T-helper 22 cell (primary cell): ENCODE measurements at places on chromosomes 13 and 19.

DNA sequence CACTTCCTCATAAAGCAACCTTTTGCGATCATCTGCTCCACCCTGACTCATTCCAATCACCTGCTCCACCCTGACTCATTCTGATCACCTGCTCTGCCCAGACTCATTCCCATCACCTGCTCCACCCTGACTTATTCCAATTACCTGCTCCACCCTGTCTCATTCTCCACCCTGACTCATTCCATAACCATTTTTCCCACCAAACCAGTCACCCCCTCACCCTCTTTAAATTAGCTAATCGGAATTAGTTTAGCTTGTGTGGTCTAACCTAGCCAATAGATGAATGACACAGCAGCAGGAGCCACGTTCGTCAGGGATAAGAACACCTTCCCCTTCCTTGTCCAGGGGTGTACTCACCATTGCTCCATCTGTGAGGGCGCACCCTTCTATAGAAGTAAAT is 134.0 kb downstream of the COG6 start:
- no peak for DNase-seq

- DNase-seq: no peak
Measured at GRCh38 chr19:42560731-42561130, 32.5 kb upstream of the CEACAM1 start.

GRCh38 chr13:44498502-44498901 is 77.6 kb downstream of the TSC22D1 start:
- no peak for DNase-seq

DNA sequence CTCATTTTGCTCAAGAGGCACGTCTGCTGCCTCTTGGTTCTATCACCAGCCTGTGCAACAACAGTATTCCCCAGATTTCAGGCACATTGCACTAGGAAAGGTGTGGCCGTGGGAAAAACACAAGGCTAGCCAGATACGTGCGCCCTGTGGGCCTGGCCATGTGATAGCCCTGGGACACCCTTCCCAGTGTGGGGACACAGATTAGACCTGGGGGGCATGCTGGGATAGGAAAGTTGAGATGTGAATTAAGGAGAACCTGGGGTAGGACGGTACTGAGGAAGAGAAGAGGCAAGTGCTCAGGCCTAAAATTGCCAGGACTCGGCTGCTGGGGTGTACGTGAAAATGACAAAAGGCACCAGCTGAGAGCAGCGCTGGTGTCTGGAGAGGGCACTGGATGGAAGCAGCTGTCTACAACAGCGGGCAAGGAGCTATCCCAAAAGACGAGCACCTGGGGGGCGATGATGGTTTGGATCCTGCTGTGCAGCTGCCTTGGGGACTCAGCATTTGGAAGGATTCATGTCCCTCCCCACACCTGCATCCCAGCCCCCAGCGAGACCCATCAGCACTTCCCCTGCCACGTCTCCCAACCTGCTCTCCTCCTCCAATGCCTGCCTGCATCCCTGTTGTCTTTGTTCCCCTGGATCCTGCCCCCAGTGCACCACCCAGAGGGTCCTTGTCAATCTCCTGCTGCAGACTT is 54.3 kb downstream of the GGACT start:
- no peak for DNase-seq

- DNase-seq: no peak
Measured at GRCh38 chr19:8626842-8627241, 3.6 kb upstream of the NFILZ start.

GRCh38 chr13:36193151-36193855 is 21.1 kb downstream of the SOHLH2 start:
- DNase-seq: no peak

- DNase-seq: no peak
Measured at GRCh38 chr13:98486412-98486811, 90.5 kb downstream of the STK24 start.

DNA sequence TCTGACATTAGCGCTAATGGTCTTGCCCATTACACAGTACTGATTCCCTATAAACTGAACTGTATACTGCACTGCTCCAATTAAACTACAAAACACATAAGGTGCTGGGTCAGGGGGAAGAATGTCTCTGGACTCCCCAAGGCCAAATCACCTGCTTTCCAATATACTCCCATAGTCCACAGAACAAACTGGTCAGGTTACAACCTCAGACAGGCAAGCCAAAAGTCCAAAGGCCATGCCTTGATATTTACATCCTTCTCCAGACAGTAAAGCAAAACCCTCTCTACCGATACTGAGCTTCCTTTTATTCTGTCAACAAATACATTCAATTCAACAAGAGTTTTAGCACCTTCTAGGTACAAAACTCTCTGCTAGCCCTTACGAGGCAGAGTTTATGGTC is 8.9 kb downstream of the ZNF541 start:
- DNase-seq: no peak

GRCh38 chr13:27482983-27483382 is 32.6 kb upstream of the MTIF3 start:
- no peak for DNase-seq

- peak; percentile 58 for DNase-seq
Measured at GRCh38 chr19:9914315-9915207, 21.8 kb downstream of the OLFM2 start.

- DNase-seq: no peak
Measured at GRCh38 chr19:44280916-44281315, 21.2 kb downstream of the ZNF233 start.

GRCh38 chr13:60931858-60932546 is 483.6 kb downstream of the PCDH20 start:
- no peak for DNase-seq

DNA sequence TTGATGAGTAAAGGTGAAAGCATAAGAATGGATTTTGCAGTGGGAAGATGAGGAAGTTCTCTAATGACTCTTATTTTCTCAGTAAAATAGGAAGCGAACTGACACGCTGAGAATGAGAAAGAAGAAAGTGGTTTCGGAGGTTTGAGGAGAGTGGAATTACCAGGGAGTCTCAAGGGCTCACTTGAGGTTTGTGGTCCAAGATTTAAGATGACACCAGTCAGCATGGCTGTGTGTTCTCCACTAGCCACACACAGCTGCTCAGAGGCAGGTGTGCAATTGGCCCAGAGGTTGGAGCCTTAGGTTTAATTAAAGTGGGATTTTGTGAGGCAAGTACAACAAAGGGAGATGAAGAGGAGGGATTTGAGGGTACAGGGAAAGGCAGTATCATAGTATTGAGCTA is 99.6 kb upstream of the NBEA start:
- DNase-seq: no peak

- no peak for DNase-seq
Measured at GRCh38 chr13:42393573-42394360, 121.8 kb downstream of the AKAP11 start.

DNA sequence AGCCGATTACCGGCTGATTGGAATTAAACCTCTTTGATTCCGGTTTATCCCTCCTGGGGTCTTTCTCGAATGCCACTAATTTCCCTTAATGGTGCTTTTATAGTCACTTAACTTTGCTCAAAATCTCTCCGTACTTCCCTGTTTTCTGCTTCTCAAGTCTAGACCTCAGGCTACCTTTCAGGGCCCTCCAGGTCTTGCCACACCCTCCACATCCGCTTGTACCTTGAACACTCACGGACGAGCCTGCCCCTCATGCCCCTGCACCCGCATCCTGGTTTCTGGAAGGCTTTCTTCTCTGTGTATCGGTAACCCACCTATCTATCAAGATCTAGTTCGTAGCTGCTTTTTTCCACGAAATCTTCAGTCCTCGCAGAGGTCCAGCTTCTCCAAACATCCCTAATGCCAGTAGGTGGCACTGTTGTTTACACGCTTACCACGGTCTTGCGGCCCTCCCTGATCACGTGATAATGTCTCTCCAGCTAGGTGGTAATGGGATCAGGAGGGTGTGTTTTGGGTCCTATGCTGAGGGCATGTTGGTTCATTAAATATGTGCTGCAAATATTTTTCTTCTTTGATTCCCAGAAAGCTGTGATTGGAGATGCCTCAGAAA is 13.8 kb downstream of the ATP12A start:
- DNase-seq: peak; percentile 12

- DNase-seq: peak; percentile 69
Measured at GRCh38 chr19:42450314-42450934, 7.7 kb upstream of the CXCL17 start.

DNA sequence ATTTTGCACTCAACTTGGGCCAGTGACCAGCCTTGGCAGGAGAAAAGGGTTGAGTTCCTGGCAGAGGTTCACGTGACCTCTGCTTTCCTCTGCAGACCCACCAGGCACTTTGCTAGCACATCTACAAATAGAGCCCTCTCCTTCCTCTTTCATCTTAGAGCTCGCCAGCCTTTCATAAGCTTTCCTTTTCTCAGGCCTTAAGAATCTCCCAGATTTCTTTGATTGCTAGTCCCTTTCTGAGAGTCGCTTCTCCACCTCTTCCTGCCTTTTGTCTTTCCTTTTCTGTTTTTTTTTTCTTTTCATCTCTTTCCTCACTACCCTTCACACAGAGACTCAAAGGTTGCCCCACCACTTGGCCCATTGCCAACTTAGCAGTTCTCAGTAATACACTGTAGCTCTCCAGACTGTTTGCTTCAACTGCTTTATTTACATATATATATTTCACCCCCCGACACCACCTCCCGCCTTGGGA is 375.7 kb upstream of the SPRY2 start:
- DNase-seq: no peak

GRCh38 chr13:67023130-67023876 is 206.8 kb downstream of the PCDH9 start:
- no peak for DNase-seq

DNA sequence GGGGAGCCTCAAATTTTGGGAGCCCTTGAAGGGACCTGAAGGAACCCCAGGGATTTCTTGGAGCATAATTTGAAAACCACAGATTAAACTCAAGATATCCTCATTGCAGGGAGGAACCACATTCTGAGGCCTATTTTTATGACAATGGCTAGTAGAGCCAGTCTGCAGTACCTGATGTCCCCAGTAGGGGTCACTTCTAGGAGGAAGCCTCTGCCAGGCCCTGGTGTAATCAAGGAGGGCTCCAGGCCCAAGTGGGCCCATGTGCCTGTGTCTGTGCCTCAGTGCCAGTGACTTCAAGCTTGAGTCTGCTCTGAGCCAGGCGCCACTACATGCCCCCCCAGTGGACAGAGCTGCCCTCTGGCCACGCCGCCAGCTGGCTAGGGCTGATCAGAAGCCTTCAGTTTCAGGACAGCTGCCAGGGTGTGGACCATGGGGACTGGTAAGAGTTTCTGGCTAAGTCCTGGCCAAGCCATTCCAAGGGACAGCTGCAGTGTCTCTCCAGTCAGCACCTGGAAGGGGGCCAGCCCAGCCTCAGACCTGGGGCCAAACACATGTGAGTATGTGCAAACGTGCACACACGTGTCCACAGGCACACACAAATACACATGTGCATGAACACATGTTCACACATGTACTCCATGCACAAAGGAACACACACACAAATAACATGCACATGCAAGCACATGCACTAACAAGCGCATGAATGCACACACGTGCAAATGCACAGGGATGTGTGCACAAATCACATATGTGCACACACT is 20.5 kb upstream of the SLC7A10 start:
- DNase-seq: no peak

DNA sequence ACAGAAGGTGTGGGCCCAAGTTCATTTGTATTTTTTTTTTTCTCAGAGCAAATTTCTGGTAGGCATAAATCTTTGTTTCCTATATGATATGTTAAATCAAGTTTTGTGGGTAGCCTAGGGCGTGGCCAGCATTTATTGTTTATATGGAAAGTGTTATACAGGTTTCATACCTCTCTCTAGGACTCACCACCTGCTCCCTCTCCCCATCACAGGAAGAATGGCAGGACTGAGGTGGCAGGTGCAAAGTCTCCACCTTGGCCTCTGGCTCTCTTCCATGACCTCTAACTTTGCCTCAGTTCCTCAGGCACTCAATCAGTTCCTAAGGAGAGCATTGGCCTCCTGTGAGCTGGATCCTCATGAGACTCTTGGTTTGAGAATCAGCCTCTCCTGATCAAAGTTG is 172.3 kb upstream of the TSC22D1 start:
- no peak for DNase-seq

GRCh38 chr19:22545751-22546150 is 88.4 kb upstream of the ZNF492 start:
- no peak for DNase-seq

DNA sequence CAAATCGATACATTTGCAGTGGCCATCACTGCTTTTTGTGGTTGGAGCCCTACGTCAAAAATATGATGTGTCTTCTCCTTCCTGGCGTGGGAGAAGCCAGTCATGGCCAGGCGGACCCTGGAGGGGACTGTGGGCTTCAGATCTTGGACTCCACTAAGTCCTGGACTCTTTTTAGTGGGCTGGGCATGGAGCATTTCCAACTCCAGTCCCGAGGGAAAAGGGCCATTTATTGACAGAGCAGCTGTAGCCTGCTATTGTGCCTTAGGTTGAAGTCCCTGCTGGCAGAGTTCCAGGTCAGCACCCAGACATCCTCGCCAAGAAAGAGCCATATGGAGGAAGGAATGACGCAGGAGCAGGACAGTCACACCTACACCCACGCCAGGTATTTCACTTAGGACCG is 179.2 kb upstream of the ZNF507 start:
- no peak for DNase-seq

DNA sequence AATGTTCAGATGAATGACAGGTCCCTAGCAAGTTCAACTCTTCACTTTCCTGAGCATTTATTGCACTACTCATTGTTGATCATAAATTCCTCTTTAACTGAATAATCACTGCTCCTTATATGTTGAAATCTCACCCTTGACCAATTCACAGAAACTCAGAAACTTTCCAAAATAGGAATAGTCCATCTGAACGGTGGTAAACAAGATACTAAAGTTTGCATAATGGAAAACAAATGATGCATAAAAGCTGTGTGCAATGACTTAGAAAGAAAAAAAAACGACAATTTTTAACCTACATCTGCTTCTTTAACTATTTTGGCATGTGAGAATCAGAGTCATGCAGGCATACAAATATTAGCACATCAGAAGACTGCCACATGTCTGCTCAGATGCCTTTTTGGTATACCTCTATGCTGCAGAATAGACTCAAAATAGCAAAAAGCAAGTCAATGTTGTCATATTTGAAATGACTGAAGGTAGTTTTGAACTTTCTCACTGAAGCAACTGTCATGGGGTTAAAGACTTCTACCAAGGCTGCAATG is 34.8 kb downstream of the SLC10A2 start:
- DNase-seq: no peak

DNA sequence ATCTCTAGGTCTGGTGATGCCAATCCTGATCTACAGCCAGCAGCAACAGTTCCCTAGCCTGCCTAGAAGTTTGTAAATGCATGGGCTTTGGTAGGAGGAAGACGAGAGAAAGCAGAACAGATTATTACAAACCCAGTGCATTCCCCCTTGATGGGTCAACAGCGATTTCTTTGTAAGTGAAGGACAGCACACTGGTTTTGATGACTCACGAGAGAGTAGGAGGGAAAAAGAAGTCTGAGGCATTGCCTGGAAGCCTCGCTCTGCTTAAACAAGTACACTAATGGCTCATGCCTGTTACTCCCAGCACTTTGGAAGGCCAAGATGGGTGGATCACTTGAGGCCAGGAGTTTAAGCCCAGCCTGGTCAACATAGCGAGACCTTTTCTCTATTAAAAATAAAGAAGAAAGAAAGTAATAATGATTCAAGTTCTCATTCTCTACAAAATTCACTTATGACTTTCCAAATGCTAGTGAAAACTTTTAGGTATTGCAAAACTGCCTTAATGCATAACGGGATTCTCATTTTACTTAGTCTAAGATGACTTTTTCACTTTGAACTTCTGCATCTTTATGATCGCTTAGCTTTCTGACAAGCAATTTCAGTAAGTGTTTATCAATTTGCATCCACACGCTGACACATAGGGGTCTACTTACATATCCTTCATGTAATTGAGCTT is 47.7 kb upstream of the USPL1 start:
- no peak for DNase-seq

- peak; percentile 1 for DNase-seq
Measured at GRCh38 chr13:78022164-78022877, 103.7 kb upstream of the EDNRB start.
